ENCODE measurements at places on chromosomes 1 and 21.

- DNase-seq: no peak
These were observed 1.1 kb upstream of the TBX15 start for GRCh38 chr1:118989006-118989815.

DNA sequence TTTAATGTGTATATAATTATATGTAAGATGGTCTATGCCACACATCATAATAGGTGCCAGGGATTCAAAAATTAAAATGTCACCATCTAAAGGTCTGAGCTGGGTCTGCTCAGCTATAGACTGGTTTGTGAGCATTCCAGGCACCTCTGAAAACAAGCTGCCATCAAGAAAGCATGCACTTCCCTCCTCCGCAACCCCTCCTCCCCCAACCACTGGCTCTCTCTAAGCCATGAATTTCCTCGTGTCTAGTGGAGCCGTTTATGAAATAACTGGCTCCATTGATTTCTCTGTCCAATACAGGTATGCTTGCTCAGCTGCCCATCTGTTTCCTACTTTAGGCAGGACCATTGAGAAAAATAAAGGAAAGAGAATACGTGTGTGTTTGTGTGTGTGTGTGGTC is 522.6 kb upstream of the PLXNA2 start:
- no peak for DNase-seq

- DNase-seq: peak; percentile 87
These were observed 36.8 kb upstream of the RPF1 start for GRCh38 chr1:84442256-84442655.

- DNase-seq: no peak
These were observed 5.1 kb downstream of the TMEM201 start for GRCh38 chr1:9593492-9594465.

Measured in astrocyte of the cerebellum (primary cell).